ENCODE measurements at places on chromosomes 6 and 20.

DNA sequence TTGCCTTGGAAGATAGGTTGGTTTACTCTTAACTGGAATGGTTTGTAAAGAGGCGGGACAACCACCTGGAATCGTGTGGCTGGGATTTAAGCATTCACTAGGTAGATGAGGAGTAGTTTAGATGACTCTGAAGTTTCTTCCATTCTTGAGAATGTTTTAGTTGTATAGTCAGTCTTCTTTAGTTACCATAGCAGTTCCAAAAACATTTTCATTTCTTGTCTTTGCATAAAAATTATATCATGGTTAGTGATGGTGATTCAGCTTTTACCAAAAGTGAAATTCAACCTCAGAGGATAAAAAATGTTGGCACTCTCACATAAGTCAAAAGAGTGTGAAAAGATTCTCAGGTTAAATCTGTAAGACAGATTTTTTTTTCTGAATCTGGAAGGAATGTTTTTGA is 70.3 kb downstream of the SMAP1 start:
- no peak for DNase-seq

- no peak for DNase-seq
These were observed 1.1 kb upstream of the KLHL32 start for GRCh38 chr6:96923400-96923799.

GRCh38 chr20:50518270-50518721 is 8.1 kb downstream of the PTPN1 start:
- no peak for DNase-seq

DNA sequence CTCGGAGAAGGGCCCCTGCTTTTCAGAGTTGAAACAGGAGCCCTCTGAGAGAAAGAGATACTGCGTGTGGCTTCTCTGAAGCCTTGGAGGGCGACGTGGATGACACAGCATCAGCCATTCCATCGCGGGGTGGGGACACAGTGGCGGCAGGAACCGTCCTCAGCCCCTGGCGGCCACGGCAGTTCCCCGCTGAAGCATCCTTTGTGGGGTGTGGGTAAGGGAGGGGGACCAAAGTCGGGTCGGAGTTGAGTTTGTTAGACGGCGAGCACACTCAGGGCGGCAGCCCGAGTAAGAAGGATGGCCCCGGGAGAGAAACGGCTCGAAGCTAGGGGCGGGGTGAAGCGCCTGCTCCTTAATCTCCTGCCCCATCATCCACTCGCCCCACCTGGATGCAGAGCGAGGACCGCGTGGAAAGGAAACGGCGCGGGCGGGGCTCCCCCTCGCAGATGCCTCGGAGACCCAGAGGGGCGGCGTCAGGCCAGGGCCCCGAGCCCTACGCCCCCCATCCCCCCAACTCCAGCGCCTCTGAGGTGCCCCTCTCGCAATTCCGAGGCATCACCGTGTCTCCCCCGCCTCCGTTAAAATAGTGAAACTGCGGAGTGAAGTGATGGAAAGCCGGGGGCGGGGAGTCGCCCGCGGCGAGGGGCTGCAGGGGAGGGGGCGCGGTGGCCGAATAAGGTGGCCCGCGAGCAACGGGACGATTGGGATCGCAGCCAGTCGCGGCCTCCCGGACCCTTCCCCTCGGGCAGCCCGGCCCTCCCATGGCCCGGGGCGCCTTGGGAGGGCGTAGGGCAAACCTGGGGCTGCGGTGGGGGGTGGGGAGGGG is 796 bp upstream of the RREB1 start:
- peak; percentile 56 for DNase-seq

GRCh38 chr6:130019326-130020072 is 1.1 kb downstream of the L3MBTL3 start:
- peak; percentile 19 for DNase-seq

GRCh38 chr20:45752746-45753145 is 30.6 kb downstream of the SPINT4 start:
- DNase-seq, result no peak

DNA sequence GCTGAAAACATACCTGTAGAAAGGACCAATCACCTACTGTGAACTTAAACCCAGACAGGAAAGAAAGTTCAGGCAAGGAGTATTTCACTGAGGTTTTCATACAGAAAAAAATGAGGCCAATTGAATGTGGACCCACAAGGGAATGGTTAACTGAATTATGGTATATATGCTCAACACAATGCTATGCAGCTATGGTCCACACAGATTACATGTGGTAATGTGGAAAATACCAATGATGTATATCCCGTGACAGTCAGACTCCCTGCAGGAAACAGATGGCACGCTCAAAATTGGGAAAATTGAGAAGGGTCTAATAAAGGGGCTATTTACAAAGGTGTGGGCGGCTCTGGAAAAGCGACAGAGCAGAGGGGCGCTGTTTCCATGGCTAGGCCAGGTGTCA is 47.1 kb upstream of the PIM1 start:
- no peak for DNase-seq

DNA sequence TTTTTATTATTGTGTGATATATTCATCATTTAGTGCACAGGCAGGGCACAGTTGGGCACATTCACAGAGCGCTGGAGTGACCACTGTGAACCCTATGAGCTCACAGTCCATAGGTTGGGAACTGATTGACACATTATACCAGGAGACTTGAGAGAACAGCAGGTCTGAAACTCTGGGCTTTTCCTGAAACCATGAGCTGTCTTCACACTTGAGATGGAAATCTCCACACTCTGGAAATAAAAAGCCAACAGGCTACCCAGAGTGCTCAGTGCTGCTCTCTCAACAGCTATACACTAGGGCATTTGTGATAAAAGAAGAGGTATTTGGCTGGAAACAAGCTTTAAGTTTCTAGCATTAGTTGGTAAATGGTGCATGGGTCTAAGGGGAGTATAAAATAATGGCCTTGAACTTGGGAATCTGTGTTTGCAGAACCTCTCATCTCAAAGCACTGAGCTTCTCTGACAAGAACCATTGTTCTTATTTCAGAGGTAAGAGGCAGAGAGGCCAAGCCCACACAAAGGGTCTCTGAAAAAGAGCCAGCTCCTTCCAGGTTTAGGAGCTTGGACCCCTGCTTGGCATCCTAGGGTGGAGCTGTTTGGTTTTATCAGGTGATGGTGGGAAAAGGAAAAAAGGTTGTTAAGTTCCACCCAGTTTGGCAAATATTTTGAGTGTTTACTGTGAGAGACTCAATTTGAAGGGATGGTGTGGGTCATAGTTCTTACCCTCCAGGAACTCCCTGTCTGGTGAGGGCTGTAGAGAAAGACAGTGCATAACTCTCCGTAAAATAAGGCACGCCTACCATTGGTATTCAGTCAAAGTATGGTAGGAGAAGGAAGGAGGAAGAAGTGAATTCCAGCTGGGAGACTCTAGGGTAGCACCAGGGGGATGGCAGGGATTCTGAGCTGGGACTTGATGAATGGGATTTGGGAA is 14.5 kb downstream of the CHMP4B start:
- DNase-seq, result no peak

- DNase-seq, result no peak
These were observed 222.2 kb downstream of the PREX1 start for GRCh38 chr20:48605364-48606171.

GRCh38 chr6:118810420-118811027 is 83.4 kb upstream of the ASF1A start:
- peak; percentile 56 for DNase-seq

DNA sequence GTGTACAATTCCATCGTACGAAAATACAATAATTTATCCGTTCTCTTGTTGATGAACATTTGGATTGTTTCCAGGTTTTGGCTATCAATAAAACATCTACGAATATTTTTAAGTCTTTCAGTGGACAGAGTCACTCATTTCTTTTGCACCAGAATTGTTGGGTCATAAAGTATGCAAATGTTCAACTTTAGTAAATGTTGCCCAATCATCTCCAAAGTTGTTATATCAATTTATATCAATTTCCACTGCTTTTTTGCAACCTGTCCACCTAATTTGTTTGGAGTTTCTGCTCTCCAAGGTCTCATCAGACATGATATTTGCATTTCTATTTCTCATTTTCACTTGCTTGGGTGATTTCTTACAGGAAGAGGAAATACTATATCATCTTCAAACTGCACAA is 10.5 kb downstream of the TMEM239 start:
- no peak for DNase-seq

DNA sequence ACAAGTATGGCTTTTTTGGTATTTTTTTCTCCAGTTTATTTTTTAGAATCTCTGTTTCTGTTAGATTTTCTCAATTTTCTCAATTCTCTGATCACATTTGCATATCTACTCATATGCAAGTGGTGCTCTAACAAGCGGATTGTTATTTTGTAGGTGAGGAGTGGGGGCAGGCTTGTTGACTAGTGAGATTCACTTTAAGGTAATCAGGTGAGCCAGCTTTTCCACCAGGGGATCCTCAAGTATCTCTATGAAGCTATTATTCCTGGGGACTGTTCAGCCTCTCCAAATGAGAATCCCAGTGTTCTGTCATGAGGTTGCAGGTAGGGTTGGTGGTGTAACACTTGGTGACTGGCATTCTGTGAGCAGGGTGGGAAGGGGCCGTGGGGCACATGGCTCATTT is 274.3 kb upstream of the FERMT1 start:
- no peak for DNase-seq

- no peak for DNase-seq
These were observed 105.6 kb downstream of the DCDC2 start for GRCh38 chr6:24252280-24252679.

DNA sequence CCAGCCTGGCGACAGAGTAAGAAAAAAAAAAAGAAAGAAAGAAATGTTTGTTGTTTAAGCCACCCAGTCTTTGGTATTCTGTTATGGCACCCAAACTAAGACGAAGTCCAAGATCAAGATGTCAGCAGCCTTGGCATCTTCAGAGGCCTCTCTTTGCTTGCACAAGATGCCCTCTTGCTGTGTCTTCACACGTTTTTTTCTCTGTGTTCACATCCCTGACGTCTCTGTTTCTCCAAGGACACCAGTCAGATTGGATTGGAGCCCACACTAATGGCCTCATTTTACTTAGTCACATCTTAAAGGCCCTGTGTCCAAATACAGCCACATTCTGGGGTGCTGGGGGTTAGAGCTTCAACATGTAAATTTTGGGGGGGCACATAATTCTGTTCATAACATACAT is 380.9 kb downstream of the GJA1 start:
- no peak for DNase-seq

DNA sequence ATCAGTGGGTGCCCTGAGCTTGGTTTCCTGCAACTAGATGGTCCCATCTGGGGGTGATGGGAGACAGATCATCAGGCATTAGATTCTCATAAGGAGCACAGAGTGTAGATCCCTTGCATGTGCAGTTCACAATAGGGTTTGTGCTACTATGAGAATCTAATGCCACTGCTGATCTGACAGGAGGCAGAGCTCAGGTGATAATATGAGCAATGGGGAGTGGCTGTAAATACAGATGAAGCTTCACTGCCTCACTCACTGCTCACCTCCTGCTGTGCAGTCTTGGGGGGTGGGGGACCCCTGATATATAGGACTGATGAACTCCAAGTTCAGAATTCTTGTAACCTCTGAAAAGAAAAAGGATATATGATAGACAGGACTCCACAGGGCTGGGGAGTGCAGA is 108.0 kb downstream of the RIN2 start:
- DNase-seq, result no peak

DNA sequence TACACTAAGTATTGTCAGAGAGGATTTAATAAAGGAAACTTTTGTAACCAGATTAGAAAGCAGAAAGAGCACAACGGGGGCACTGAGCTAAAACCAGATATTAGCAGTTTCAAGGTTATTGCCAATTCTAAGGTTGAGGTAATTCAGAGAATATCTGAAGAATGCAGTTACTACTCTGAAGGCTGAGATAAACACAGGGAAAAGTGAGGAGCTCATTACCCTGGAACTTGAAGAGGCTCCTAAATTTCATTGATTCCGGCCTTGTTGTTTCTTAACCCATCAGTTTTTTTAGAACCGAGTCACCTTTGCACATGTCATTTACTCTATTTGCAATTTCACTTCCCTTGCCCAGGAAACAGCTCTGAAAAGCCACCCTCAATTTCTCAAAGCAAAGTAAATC is 72.4 kb upstream of the BTBD3 start:
- DNase-seq, result no peak

DNA sequence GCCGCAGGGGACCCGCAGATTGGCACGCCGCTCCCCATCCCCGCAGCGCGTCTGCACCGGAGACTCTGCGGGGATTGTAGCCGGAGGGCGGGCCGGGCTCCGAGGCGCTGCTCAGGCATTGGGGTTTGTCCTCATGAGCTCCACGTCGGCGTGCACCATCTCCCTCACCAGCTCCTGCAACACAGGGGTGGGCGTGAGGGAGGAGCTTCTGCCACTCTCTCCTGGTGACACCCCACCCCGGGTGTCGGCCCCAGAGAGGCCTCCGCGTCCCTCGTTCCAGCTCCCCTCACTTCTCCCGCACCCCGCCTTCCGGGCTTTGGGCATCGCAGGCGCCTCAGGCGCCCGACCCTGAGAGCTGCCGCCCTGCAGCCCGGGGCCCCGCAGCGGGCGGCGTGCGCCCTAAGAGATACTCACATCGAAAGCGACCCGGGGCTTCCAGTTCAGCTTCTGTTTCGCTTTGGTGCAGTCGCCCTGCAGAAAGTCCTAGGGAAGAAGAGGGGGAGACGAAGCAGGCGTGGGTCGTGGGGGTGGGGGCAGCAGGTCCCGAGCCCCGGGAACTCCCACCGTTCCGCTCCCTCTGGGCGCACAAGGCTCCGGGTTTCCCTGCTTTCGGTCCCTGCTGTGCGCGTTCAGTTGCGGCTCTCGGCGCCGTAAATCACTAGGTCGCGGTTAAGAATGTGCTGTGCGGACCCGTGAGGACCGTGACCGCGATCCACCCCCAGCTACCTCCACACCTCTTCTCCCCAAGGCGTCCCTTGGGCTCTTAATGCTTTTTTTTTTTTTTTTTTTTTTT is 14.5 kb downstream of the FOXC1 start:
- no peak for DNase-seq

- DNase-seq, result no peak
These were observed 34.6 kb upstream of the HLA-G start for GRCh38 chr6:29793036-29793356.

DNA sequence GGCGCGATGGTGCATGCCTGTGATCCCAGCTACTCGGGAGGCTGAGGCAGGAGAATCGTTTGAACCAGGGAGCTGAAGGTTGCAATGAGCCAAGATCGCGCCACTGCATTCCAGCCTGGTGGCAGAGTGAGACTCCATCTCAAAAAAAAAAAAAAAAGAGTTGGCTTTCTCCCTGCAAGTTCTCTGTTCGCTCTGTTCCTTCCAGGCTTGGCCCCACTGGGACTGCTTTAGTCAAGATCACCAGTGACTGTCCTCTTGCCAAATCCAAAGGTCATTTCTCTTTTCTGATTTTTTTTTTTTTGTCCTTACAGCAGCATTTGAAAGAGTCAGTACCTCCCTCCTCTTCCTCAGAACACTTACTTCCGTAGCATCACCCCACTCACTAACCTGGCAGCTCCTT is 10.8 kb upstream of the GNRH2 start:
- DNase-seq, result no peak

DNA sequence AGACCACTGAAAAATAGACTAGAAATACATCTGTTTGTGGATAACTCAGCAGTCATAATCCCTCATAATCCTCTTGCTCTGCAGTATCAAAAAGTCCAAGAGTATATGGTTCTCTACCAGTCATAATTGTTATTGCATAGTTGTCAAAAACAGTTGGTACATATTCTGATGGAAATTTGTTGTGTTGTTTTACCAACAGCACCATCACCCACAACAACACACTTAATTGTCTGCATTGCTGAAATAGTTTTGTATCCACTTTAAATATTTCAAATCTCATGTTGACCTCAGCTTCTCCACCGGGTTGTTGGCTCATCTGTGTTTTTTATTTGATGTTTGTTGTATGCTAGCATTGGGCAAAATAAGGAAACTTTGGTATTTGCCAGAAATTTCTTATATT is 39.4 kb downstream of the ITCH start:
- DNase-seq, result no peak

Data from stimulated activated CD4-positive, alpha-beta T cell treated with anti-CD3 and anti-CD28 coated beads, Interleukin-2, amount 100 ng/mL, for 4 hours (primary cell).